Activated T-helper 17 cell treated with anti-CD3 and anti-CD28 coated beads, Interleukin-2, amount 50 U/mL, for 72 hours (primary cell): ENCODE measurements at places on chromosomes 2 and 18. TPM values are rescaled to one million over a fixed set of nuclear protein-coding genes. Genes with fewer than 3 reads are reported as not detected.

LNPK gene
- 35.2 TPM for total RNA-seq

- no peak for ATAC-seq
Observed at GRCh38 chr2:239676716-239677452, 276.1 kb upstream of the HDAC4 start.

DNA sequence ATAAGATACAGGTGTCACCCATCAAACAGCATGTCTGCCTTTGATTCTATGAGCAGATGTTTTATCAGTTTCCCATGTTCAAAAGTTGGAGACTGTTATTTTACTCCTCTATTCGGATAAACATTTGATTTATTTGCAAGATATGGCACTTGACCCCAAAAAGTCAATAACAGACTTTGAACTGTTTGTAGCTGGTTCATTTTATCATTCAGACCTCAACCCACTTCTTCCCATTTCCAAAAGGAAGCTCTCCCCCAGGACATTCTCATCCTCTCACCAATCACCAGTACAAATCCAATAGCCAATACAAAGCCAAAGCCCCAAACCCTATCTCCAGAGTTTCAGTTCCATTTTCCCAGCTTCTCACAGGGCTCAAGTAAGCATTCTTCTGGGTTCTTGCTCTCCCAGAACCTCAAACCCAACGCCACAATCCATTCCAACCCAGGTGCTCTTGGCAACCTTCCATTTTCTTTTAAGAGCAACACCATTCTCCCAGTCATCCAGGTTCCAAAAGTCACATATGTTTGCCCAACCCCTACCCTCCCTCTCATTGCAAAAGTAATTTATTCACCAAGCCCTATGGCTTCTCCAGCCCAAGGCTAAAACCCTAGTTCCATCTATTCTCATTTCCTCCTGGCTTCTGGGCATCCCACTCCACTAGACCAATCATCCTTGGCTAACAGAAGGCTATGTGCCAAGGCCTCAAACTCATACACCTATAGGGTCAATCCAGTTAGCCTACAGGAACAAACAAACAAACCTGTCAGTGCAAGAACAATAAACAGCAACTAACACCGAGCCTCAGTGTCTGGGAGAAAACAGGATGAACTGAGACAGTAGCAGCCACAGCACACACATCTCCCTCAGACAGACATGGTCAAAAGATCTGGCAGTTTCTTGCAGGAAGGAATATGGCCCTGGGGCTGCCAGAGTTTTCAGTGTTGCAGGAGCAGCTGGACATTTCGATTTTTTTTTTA, 9.2 kb downstream of the ACVR1 start:
- no peak for ATAC-seq

PTPN2 gene
- 78.7 TPM for total RNA-seq

VIT gene
- not detected for total RNA-seq

- ATAC-seq = no peak
Observed at GRCh38 chr18:1976484-1976883, 594.8 kb downstream of the METTL4 start.

DNA sequence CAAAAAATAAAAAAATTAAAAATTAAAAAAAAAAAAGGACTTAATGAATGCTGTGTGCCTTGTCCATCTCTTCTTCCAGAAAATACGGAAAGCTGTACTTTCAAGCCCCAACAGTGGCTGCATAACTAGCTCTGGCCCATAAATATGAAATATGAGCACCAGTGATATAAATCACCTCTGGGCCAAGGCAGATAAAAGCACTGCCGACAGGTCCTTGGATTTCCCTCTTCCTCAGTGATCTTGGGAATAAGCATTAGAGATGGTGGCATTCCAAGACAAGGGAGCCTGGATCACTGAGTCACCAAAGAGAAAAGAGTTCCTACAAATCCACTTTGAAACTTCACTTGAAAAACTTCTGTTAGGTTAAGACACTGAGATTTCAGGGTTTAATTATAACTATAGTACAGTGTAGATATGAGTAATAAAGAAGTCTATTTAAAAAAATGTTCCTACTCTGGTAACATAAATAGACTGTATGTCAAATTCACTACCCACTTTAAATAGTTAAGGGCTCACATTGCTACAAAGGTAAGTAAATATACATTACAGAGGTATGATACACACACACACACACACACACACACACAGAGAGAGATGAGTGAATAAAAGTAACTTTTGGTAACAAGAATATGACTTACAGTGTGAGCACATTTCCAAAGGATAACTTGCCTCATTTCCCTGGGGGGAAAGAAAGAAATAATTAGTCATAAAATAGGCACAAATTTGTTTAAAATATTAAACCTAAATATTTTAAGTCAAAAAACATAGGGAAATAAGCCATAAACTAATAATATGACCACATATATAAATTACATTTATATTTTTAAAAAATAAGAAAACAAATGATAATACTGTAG, 35.6 kb downstream of the PPP3R1 start:
- peak; percentile 18 for ATAC-seq

DNA sequence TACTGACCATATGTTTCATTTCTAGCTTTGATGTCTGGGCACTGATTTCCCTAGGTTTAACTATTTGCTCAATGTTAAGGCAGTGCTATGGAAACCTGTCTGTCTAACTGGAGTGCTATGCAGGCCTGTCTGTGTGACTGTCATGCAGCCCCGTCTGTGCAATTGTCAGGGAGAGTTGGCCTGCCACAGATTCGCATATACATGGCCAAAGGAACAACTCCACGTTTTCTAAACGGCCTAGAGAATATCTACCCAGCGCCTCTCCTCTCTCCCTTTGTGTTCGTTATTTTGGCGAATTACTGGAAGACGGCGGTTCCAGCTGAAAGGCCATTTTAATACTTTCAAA, 59.6 kb upstream of the PSME4 start:
- no peak for ATAC-seq
